ENCODE measurements at places on chromosomes 1 and 21. TPM values are rescaled to one million over a fixed set of nuclear protein-coding genes. Genes with fewer than 3 reads are reported as not detected.
A peak's percentile ranks its signal among the peaks of the same experiment; 100 is the strongest.

DNA sequence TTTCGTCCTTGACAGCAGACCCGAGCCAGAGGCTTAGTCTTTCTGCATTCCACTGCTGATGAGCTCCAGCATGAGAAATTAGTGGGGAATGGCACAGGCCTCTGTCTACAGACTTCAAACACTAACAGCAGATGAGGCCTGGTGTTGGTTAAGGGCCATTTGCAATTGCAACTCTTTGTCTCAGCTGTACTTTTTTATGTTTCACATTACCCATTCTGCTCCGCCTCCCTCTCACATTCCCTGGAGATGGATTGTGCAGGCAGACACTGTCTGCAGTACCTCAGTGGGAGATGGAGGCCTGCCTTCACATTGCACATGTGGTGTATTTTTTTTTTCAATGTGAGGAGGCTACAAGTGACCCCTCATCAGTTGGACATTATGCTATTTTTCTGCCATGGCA, 370.2 kb downstream of the DUSP10 start:
- DNase-seq: no peak

DNA sequence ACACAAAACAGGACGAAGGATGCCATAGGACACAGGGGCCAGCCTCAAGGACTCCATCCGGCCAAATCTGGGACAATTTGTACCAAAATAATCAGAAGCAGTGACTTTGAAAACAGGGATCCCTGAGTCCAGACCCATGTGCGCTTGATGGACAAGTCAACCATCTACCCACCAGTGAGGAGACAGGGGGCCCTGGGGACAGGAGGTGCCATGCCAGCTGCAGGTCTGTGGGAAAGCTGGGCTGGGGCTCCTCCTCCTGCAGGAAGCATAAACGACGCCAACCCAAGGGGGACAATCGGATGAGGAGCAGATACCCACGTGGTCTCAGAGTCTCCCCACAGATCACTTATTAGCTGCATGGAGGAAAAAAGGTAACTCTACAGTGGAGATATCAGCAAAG, 50.6 kb downstream of the NPHP4 start:
- DNase-seq: no peak

- no peak for DNase-seq
Observed at GRCh38 chr1:79638382-79638781, 631.9 kb upstream of the ADGRL4 start.

DNA sequence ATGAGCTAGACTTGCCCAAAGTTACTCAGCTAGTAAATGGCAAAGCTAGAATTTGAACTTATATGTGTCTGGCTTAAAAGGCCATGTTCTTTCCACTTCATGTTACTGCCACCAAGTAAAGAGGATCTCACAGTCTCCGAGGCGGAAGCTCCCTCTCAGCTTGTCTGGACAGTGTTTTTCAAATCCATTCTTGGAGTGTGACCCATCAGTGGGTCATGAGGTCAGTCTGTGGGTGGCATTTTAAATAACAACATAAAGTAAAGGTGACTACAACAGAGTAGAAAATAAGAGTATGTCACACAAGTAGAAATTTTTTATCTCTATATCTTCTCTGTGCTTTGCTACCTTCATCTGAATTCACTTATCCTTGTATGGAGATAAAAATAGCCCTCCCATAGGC, 3.2 kb upstream of the HMGB4 start:
- no peak for DNase-seq

- DNase-seq: no peak
Observed at GRCh38 chr1:164559342-164560051, 513 bp downstream of the PBX1 start.

DNA sequence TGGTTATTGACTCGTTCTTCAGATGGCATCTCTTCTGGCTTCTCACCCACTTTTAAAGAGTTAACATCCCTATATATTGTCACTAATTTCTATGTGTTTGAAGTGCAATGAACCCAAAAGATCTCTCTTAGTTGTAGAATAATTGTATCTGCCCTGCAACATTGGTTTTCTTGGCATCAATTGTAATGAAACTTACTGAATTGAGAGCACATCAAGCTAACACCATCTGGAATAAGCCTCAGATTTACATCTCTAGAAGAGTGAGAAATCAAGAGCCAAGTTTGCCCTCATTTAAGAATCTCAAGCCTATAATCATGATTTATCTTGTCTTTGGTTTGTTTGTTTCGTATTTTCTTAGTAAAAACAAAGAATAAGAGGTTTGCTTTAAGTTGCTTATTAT, 372.6 kb upstream of the LRRC7 start:
- no peak for DNase-seq

DNA sequence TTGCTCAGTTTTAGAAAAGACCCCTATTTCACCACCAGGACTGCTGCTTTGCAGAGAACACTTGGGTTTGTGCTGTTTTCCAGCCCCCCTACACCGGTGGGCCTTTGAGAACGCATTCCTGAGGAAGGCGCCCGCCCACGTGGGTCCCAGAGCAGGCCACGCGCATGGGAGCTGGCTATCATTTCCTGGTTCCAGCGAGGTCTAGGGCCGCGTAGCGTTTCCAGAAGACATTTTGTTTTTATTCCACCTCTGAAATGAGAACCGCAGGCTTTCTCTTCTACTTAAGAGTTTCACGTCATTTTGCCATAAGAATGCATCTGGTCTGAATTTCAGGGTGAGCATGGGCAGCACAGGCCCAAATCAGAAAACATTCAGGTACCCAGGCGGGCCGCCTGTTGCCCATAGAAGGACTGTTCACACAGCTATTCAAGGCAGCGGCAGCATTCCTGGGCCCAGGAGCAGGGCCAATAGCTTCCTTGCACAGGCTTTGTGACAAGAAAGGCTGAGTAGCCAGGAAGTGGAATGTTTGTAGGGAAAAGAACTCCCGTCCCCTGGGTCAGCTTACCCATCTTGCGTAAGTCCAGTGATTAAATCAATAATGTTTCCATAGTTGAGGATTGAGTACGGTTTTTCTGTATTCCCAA, 1.4 kb upstream of the KLHL21 start:
- no peak for DNase-seq

GRCh38 chr1:24186031-24186710, 918 bp downstream of the IFNLR1 start:
- DNase-seq: no peak

DNA sequence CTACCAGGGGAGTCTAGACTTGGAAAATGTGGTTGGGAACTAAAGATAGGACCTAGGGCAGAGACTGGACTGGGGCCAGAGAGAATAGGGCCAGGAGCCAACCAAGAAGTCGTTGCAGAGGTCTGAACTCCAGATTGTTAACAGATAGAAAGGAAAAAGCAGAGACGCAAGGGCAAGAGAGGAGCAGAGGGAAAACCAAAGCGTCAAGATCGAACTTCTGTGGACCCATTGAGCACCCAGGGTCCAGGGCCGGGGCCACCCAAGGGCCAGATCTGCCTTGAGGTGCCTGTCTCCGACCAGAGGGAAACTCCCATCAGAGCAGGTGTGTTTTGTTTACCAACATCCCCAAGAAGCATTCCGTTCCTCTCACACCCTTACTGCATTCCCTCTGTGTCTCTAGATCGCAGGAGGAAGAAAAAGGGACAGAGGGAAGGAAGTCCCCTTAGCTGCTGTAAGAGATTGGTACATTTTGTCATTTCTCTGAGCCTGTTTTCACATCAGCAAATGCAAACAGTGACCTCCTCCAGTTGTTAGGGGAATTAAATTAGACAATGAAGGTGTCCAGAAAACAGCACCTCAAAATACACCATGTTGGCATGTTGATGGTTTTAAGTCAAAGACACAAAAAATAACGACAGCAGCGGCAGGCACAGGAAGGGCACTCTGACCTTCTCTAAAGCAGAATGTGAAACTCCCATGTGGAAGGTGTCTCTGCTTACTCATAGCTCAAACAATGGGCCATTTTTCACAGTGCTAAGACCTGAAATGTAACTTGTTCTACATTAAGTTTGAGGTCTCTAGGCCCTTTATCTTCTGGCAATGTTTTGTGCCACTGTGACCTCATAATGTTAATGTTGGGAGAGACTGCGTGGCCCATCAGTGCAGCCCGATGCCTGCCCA, 105.8 kb upstream of the RAB4A start:
- DNase-seq: peak; percentile 43

Gene USF1
- 102 TPM for total RNA-seq

GRCh38 chr1:111620441-111620971, 917 bp downstream of the RAP1A start:
- DNase-seq: no peak

DNA sequence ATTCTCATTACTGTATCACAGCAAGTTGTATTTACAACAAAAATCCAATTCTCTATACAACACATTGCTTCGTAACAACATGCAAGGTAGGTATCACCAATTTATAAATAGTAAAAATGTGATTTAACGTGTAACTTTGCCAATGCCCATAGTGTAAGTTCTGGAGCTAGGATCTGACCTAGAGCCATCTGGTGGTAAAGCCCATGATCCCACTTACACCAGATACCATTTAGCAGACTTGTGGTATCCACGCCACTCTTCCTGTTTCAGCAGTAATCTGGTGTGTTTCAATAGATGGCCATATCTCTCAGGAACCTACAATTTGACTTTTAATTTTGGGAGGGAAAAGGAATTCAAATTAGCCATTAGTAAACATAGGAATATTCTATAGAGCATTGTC, 10.2 kb downstream of the SETSIP start:
- DNase-seq: peak; percentile 5

Gene CADM3
- not detected for total RNA-seq
